ENCODE measurements at places on chromosomes 4 and X. TPM values are rescaled to one million over a fixed set of nuclear protein-coding genes. Genes with fewer than 3 reads are reported as not detected.
A peak's percentile ranks its signal among the peaks of the same experiment; 100 is the strongest.

Gene HSFX2
- 0.36 TPM for total RNA-seq

Gene GPR119
- total RNA-seq, result not detected

Gene RAB41
- total RNA-seq, result not detected

Gene CT45A3
- not detected for total RNA-seq

GRCh38 chr4:123507376-123507775 is 110.8 kb downstream of the SPRY1 start:
- no peak for DNase-seq
- peaks cover 7% of the 10 kb centered on the region for H3K27me3 ChIP-seq
- no peaks in the 10 kb centered on the region for H3K36me3 ChIP-seq
- H3K27ac ChIP-seq, result no peak overlapping the region
- H3K4me3 ChIP-seq, result no peak overlapping the region
- H3K4me1 ChIP-seq, result no peaks in the 10 kb centered on the region

DNA sequence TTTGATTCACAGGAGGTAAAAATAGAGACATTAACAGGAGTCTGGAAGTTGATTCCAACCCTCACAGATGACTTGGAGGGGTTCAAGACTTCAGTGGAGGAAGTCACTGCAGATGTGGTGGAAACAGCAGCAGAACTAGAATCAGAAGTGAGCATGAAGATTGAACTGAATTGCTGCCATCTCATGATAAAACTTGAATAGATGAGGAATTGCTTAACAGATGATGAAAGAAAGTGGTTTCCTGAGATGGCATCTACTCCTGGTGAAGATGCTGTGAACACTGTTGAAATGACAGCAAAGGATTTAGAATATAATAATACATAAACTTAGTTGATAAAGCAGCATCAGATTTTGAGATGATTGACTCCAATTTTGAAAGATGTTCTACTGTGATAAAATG is 76.5 kb downstream of the RELL1 start:
- no peak for DNase-seq
- no peak overlapping the region for H3K4me3 ChIP-seq
- no peaks in the 10 kb centered on the region for H3K36me3 ChIP-seq
- no peaks in the 10 kb centered on the region for H3K4me1 ChIP-seq
- no peak overlapping the region for H3K27ac ChIP-seq

Gene ZNF330
- total RNA-seq, result 33.7 TPM

- no peaks in the 10 kb centered on the region for H3K4me1 ChIP-seq
- DNase-seq, result no peak
- H3K27ac ChIP-seq, result no peak overlapping the region
Observed at GRCh38 chrX:74277320-74277719, 26.7 kb upstream of the ZCCHC13 start.

Gene CC2D2A
- total RNA-seq, result 35.4 TPM

DNA sequence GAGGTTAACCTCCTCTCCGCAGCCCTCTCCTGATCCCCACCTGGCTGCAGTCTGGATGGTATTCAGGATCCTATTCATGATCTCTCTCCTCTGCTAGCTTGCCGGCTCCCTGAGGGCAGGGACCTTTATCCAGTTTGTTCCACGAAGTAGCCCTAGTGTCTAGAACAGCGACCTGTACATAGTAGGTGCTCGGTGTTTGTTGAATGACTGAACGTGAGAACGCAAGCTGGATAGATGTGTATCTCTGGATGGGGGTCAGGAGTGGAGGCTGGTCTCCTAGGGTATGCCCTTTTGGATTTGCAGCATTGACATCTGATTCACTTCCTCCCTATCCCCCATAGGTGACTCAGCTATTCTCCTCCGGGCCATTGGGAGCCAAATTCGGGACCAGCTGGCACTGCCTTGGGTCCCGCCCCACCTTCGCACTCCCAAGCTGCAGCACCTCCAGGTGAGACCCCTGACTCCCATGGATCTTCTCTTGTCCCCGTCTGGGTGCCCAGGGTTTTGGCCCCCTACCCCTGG is 7.3 kb downstream of the CCDC22 start:
- H3K4me1 ChIP-seq, result no peaks in the 10 kb centered on the region
- peaks cover 6% of the 10 kb centered on the region for H3K36me3 ChIP-seq
- no peak overlapping the region for H3K27ac ChIP-seq
- no peak overlapping the region for H3K4me3 ChIP-seq
- peak; percentile 88 for DNase-seq

DNA sequence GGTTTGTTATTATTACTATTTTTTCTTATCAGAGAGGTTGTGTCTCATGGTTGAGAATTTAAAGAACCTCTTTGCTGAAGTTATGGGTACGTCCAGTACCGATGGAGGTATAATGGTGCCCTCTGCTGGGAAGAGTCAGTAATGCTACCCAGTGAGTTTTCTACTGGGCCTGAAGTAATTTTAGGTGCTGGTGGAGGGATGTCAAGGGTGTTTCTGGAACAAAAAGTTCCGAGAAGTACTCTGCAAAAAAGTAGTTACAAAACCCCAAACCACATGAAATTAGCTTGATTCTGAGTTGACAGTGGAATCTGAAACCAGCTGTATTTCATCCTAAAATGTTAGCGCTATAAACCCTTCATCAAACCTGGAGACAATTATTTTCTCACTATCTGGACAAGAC is 102.5 kb upstream of the MID1 start:
- peak; percentile 80 for DNase-seq
- H3K27ac ChIP-seq, result no peak overlapping the region
- H3K36me3 ChIP-seq, result no peaks in the 10 kb centered on the region
- H3K27me3 ChIP-seq, result no peaks in the 10 kb centered on the region

Gene BMPR1B
- total RNA-seq, result 7.1 TPM

- H3K27me3 ChIP-seq, result no peaks in the 10 kb centered on the region
- no peak overlapping the region for H3K4me3 ChIP-seq
- peak; percentile 57 for DNase-seq
- peaks cover 3% of the 10 kb centered on the region for H3K4me1 ChIP-seq
- H3K36me3 ChIP-seq, result peaks cover 33% of the 10 kb centered on the region
- no peak overlapping the region for H3K27ac ChIP-seq
Observed at GRCh38 chrX:13747836-13748235, 13.3 kb downstream of the OFD1 start.

- H3K4me1 ChIP-seq, result peaks cover 48% of the 10 kb centered on the region
- peak; percentile 59 for DNase-seq
- H3K27me3 ChIP-seq, result no peaks in the 10 kb centered on the region
- peak overlapping the region; percentile 78 for H3K27ac ChIP-seq
- no peak overlapping the region for H3K4me3 ChIP-seq
- no peaks in the 10 kb centered on the region for H3K36me3 ChIP-seq
Observed at GRCh38 chr4:74504212-74504611, 59.3 kb downstream of the AREG start.

GRCh38 chr4:3519468-3520264 is 12.6 kb downstream of the LRPAP1 start:
- H3K4me3 ChIP-seq, result no peak overlapping the region
- no peak overlapping the region for H3K27ac ChIP-seq
- H3K27me3 ChIP-seq, result no peaks in the 10 kb centered on the region
- no peaks in the 10 kb centered on the region for H3K4me1 ChIP-seq

- no peak for DNase-seq
- no peak overlapping the region for H3K4me3 ChIP-seq
- H3K4me1 ChIP-seq, result peaks cover 40% of the 10 kb centered on the region
- no peaks in the 10 kb centered on the region for H3K27me3 ChIP-seq
- no peaks in the 10 kb centered on the region for H3K36me3 ChIP-seq
- no peak overlapping the region for H3K27ac ChIP-seq
Observed at GRCh38 chr4:17170131-17170530, 271.7 kb upstream of the LDB2 start.

Gene GABRG1
- total RNA-seq, result not detected

DNA sequence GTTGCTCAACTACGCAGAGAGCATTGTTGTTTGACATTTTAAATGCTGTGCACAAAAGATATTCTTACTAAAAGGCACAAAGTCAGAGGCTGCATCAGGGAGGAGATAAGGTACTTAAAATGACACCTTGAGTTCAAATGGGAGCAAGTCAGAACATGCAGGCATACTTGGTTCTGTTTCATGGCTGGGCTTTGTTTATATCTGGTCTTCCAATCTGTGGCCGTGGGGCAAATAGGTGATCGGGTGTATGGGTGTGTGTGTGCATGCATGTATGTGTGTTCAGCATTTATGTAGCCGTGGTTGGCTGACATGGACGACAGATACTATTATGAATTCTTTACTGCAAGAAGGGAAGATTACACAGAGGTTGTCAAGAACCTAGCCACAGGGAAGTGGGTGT is 106.1 kb downstream of the RASL11B start:
- no peak overlapping the region for H3K4me3 ChIP-seq
- no peak overlapping the region for H3K27ac ChIP-seq
- H3K4me1 ChIP-seq, result no peaks in the 10 kb centered on the region
- no peak for DNase-seq

Gene VCX
- total RNA-seq, result not detected

DNA sequence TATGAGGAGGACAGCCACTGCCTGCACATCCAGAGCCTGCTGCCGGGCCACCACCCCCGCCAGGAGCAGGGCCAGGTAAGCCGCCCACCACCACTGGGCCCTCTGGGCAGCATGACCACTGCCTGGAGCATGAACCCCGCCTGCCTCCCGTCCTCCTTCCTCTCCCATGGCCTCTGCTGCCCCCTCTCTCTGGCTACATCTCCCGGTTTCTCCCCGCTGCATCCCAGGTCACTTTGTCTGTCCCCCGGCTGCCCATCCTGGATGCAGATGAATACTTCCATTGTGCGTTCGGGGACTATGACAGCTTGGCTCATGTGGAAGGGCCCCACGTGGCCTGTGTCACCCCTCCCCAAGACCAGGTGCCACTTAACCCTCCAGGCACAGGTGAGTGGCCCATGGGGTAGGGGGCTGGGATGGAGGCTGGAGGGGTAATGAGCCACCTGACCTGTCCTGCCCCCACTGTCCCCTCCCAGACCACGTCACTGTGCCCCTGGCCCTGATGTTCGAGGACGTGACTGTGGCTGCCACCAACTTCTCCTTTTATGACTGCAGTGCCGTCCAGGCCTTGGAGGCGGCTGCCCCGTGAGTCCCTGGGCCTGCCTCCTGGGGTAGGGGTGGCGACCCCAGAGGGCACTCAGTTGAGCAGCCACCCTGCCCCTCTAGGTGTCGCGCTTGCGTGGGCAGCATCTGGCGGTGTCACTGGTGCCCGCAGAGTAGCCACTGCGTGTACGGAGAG is 6.0 kb downstream of the PLXNB3 start:
- H3K27me3 ChIP-seq, result no peaks in the 10 kb centered on the region
- H3K4me3 ChIP-seq, result no peak overlapping the region
- peaks cover 5% of the 10 kb centered on the region for H3K4me1 ChIP-seq

GRCh38 chr4:40962551-40963180 is 212.9 kb downstream of the NSUN7 start:
- H3K4me1 ChIP-seq, result peaks cover 20% of the 10 kb centered on the region
- H3K27me3 ChIP-seq, result no peaks in the 10 kb centered on the region
- no peak overlapping the region for H3K27ac ChIP-seq
